ENCODE measurements at places on chromosomes 1 and 21.

DNA sequence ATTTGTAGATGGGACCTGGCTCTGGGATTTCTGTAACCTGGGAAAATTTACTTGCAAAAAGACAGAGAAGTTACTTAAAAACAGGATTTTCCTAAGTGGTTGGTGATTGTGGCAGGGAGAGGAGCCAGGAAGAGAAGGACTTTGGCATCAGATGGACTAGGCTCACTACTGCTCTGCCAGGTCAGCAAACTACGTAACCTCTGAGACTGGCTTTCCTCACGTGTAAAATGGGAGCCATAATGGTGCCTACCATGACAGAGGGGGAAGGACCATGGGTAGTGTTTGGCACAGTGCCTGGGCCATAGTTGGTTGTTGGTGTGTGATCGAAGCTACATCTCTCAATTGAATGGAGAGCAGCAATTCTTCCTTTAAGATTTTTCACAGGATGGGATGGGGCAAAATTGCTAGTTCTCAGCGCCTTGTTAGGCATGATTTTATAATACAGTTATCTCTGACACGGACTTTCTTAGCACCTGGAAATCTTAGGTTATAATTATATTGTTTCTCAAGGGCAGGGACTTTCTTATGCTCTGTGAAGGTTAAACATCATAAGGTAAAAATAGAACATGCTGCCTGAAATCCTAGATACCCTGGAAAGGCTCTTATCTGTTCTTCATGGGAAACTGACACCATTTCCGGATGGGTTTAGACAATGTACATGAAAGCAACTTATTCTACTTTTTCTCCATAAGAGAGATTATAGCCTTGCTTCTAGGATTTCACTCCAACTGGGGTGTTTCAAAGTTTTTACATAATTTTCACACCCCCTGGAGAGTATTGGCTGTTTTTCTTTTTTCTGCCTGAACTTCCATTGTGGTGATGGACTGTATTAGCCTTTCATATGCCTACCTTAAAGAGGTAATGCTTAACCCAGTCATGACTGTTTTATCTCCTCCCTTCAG, 10.9 kb downstream of the ROR1 start:
- no peak for DNase-seq

GRCh38 chr1:228109073-228109961, at the start of gene MRPL55:
Gene MRPL55 (minus strand): TSS chr1:228109299. CDS start chr1:228108260, 1,039 bp downstream.
- peak; percentile 98 for DNase-seq

DNA sequence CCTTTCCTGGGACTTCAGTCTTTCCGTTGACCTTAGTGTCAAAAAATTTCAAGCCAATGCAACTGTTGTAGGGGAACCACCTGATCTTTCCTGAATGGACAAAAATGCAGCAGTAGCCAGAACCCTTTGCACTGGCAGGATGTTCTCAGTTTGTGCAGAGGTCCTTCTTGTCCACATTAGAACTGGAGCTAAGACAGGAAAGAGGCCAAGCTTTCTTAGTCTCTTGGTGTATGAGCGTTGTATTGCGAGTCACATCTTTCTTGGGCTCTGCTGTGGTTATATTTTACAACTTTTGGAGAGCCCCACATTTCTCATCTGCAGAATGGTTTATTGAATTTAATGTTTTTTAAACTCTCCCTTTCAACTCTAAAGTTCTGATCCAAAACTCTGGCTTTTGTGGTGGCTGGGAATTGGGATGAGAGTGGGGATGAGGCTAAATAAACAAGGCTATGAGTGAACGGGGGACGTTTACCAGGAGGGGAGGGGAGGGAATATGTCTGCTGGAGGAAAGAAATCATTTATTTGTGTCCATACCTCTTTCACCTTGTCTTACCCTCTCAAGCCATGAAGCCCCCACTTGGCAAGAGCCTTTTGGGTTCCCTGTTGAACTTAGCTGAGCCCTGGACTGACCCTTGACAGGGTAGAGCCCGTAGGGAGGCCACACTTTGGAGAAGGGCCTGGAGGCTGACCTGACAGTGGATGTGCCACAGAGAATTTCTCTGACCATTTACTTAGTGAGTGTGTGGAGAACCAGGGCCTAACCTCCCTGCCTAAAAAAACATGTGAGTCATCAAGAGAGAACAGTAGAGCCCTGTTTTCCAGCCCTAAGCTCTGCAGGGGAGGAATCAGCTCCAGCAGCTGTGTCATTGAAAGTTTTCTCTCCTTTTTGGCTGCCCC, 586 bp downstream of the CHI3L2 start:
- DNase-seq, result no peak

GRCh38 chr1:150549496-150550221, 451 bp downstream of the ADAMTSL4 start:
- no peak for DNase-seq

DNA sequence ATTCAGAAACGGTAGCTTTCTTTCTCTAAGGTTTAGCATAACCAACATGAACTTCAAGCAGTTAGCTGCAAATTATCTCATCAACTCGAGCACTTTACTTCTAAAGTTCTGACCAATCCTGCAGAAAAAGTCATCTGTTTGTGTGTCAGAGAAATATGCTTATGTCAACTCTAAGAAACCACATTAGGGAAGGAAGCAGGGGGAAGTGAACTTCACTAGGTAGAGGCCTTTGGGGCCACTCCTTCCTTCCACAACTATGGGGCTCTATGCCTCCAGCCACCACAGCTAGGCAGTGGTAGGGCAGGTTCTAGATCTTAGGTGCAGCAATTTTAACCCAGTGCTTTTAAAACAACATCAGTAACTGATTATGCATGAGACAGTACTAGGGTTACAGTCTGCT, 375.9 kb downstream of the DSCAM start:
- no peak for DNase-seq

- DNase-seq, result no peak
Observed at GRCh38 chr1:93851878-93852277, 27.1 kb downstream of the DNTTIP2 start.

DNA sequence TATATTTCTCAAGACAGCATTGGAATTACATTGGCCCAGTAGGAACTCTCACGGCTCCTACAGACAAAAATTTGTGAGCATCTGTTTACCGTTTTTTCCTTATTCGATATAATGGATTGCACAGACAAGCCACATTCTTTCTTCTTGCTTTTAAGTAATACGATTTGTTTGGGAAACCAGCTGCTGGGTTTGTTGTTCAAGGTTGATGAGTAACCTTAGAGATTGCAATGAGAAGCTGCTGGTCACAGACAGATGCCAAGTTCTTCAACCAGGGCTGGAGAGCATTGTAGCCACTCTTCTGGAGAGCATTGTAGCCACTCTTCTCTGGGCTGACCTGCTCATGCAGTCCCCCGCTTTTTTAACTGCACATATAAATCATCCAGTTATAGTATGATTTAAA, 1.4 kb upstream of the MIA3 start:
- DNase-seq, result no peak

- no peak for DNase-seq
Observed at GRCh38 chr1:221944247-221944870, 202.5 kb upstream of the DUSP10 start.

GRCh38 chr1:208866386-208866955, 622.3 kb upstream of the PLXNA2 start:
- no peak for DNase-seq

DNA sequence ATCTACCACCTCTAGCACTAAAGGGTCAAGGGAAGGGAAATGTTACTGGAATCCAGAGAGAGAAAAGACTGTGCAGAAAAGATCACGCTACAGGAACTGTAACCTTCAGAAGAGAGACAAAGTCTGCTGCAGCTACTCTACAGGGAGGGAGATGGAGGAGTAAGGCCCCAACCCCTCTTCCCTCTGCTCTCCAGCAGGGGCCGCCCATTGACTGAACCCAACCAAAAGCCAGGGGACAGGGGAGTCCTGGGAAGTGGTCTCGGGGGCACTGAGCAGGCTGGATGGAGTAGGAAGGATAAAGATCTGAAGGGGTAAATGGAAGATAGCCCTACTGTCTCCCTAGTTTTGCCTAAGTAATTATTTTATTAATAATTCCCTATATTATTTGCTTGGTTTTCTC, 72.8 kb upstream of the NR5A2 start:
- no peak for DNase-seq

DNA sequence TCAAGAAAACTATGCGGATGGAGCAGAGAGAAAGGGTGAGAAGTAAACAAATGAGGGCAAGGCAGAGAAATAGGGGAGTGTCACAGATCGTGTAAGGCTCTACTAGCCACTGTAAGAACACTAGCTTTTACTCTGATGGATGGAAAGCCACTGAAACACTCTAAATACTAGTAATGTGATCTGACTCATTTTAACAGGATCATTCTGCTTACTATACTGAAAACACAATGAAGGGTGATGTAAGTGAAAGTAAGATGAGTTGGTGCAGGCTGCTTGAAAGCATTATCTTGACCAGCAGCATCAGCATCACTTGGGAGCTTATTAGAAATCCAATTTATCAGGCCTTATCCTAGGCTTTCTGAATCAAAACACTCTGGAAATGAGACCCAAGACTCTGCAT, 32.7 kb downstream of the TUT4 start:
- no peak for DNase-seq

DNA sequence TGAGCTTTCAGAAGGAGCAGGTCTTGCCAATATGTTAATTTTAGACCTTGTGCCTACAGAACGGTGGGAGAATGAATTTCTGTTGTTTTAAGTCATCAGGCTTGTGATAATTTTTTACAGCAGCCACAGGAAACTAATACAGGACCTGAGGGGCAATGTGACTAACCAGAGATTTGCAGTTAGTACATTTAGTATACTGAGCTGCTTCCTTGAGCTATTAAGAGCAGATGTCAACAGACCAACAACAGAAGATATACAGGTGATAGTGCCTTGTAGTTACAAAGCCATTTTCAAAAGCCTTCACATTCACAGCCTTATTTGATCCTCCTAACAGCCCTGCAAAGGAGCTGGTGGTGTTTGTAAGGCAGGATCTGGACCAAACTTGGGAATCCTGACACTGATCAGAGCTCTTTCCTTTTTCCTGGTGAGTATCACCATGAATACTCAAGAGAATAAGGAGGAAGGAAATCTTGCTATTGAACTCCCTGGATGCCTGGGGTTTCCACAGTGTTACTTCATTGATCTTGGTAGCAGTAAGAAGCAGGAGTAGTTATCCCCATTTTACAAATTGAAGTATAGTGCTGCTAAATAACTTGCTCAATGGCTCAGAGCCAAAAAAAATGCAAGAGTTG, 4.7 kb upstream of the SLAMF1 start:
- no peak for DNase-seq

- DNase-seq, result no peak
Observed at GRCh38 chr1:12665511-12665910, 21.6 kb downstream of the AADACL4 start.

- DNase-seq, result no peak
Observed at GRCh38 chr1:36570478-36571060, 87.9 kb upstream of the CSF3R start.

GRCh38 chr1:237025358-237026074, 16.5 kb upstream of the RYR2 start:
- DNase-seq, result no peak

GRCh38 chr21:46091118-46091517, 6.8 kb upstream of the COL6A2 start:
- no peak for DNase-seq

GRCh38 chr21:42142141-42142540, 71.0 kb downstream of the UMODL1 start:
- DNase-seq, result no peak

DNA sequence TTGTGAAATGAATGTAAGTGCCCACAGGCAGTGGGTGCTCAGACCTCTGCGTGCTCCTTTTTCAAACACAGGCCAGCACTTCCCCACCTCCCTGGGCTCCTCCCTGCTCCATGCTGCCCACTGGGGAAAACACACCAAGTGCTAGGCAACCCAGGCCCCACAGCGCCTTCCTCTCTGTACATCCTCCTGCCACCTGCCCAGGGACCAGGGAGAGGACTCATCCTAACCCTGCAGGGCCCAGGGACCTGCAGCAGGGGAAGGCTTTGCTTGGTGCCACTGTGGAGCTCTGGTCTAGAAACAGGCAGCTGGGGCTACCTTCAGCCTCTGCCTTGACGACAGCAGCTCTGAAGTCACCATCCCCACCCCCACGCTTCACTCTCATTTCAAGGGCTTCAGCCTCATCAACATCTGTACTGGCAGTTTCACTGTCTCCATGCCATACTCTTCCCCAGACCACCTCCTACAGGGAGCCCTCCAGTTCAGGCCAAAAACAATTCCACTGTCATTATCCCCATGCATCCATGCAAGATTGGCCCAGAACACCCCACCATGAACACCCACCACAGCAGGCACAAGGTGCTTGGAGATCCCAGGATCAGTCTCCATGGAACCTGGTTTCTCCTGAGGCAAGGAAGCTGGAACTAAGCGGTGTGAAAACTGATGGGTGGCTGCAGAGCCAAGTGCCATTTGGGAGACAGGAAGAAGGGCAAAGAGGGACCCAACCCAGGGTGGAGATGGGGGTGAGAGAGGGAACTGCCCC, 1.1 kb downstream of the IGSF8 start:
- DNase-seq, result no peak

- DNase-seq, result no peak
Observed at GRCh38 chr1:204471687-204472086, 22.9 kb downstream of the PIK3C2B start.

- DNase-seq, result no peak
Observed at GRCh38 chr1:99988210-99988765, 18.5 kb downstream of the SLC35A3 start.

DNA sequence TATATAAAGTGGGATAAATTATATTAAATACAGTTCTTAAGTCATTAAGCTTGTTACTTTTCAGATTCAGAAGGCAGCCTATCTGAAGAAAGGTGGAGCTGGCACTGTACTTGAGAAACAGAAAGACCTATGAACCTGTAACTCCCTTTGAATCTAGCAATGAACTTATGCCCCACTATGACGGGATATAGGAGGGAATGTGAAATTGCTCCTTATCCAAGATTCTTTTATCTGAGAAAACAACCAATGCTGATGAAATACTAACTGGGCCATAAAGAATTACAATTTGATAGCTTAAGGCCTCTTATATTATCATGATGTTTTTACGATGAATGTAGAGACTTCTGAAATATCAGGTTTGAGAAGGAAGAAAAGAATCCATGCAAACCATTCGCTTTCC, 50.1 kb downstream of the ATP1B1 start:
- DNase-seq, result no peak

DNA sequence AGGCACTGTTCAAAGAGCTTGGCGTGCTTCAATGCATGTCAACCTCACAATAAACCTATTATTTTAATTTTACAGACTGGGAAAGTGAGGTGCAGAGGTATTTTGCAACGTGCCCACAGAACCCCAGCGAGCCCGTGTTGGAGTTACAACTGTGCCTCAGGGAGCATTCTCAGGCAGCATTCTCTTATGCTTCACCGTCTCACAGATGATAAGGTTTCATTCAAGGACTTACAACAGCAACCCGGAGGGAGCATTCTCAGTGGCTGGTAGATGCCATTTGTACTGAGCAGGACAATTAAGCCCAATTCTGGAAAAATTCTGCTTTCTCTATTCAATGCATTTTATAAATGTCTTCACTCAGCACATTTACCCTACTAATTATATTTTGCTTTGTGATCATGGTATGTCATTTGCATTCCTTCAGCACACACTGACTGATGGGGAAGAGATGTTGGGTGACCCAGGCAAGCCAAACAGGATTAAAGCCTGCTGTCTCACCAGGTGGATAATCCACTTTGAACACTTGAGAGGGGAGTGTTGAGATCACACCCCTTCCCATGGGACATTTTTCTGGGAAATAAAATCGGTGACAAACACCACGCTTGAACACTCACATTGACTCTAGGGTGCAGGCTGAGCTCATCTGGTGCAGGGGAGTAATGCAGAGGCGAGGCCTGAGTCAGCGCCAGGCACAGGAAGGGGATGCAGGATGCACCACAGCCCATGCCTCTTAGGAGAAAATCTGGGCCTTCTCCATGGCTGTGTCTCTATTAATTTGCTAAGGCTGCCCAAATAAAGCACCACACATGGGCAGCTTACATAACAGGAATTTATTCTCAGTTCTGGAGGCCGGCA, 113.9 kb downstream of the CLIC6 start:
- DNase-seq, result no peak

- DNase-seq, result no peak
Observed at GRCh38 chr1:150577557-150578271, 1.7 kb downstream of the MCL1 start.
